ENCODE measurements at places on chromosomes 12 and 14.

DNA sequence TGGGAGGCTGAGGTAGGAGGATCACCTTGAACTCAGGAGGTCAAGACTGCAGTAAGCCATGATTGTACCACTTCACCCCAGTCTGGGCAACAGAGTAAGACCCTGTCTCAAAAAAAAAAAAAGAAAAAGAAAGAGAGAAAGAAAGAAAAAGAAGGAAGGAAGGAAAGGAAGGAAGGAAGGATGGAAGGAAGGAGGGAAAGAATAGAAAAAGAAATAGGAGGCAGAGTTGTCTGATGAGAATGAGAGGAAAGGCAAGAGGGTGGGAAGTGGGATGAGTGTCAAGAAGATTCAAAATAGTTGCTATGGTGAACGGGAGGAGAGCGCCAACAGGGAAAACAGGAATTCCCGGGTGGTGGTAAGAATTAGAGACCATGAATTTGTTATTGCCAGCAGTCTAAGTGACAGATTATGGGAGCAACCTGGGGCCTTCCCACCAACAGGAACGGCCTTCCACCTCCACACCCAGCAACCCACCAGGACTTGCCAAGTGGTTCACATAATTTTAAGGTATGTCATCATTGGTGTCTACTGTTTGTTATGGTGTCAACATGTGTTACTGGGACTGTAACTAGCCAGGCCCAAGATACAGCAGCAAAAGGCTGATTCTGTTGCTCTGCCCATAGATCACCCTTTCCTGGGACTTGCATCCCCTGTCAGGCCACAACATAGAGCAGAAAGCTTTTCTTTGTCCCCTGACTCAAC is 36.1 kb upstream of the C12orf76 start:
- no peak for DNase-seq

DNA sequence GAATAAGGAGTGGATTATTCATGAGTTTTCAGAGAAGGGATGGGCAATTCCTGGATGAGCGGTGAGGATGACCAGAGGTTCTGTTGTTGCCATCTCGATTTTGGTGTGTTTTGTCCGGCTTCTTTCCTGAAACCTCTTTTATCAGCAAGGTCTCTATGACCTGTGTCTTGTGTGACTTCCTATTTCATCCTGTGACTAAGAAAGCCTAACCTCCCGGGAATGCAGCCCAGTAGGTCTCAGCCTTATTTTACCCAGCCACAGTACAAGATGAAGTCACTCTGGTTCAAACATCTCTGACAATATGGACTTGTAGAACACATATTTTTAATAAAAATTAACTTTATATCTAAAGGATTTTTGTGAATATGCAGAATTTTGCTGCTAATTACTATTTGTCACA is 716.4 kb downstream of the FSCB start:
- DNase-seq, result no peak

DNA sequence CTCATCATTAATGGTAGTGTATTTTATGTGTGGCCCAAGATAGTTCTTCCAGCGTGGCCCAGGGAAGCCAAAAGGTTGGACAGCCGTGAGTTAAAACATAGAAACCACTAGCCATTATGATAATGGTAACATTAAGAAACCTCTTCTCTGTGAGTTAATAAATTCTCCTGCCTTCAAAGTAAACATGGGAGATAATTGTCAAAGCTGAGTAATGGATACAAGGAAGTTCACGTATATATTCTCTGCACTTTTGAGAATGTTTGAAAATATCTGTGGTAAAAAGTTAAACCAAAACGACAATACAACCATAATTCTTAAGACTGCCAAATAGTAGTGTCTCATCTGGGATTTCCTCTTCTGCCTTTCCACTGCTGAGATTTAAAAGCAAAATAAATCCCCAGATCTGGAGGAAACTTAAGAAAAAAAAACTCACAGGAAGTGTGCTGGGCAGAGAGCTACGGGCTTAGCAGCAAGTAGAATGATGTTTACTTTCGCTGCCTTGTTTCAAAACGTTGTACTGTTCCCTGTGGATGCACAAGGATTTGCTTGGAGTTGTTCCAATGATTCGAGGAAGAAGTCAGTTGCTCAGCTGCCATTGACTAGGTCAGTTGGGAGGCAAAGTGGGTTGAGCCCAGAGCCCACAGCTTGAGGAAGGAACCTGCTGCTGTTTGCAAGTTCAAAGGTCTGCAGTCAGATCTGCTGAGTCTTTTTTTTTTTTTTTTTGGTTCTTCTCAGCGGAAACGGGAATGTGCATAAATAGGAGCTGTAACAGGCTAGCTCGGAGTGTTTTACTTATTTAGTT is 1.7 kb downstream of the TPCN1 start:
- no peak for DNase-seq

DNA sequence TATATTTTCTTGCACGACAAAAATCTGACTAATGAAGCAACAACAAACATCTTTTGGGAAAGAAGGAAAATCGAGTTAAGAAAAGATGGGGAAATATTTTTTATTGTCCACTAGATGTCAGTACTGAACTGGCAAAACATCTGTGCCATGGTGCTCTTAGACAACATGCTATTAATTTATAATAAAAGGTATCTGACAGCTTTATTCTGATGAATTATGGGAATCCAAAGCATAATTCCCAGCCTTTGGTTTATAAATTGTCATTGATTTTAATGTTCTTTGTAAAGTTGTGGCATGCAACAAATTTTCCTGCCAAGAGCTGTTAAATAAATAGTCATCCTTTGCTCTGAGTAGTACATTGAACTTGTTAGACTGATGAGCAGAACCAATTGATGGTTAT is 231.2 kb downstream of the ETNK1 start:
- DNase-seq, result no peak

GRCh38 chr12:120168337-120168736 is 26.2 kb downstream of the GCN1 start:
- DNase-seq, result no peak

GRCh38 chr14:45015133-45015532 is 53.1 kb downstream of the TOGARAM1 start:
- DNase-seq, result no peak

DNA sequence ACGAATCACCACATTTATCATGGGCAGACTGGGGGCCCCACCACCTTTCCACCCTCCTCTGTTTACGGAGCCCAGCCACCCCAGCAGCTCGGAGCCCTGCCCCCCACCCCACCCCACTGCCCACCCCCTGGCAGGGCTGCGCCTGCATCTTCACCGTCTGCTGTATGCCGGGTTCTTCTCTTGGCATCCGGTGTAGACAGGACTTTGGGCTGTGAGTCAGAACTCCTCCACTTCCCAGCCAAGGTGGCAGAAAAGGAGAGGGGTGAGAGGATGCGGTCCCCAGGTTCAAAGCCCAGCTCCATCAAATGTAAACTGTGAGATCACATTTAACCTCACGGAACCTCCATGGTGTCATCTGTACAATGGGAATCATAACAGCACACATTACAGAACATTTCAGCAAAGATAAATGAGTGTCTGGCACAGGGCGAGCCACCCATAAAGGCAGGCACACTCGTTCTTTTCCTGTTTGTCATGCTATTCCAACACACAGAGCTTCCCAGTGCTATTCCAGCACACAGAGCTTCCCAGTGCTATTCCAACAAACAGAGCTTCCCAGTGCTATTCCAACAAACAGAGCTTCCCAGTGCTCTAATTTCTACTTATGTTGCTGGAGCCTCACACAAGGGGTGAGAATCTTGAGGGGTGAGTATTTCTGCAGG is 292.7 kb upstream of the RTL1 start:
- no peak for DNase-seq

DNA sequence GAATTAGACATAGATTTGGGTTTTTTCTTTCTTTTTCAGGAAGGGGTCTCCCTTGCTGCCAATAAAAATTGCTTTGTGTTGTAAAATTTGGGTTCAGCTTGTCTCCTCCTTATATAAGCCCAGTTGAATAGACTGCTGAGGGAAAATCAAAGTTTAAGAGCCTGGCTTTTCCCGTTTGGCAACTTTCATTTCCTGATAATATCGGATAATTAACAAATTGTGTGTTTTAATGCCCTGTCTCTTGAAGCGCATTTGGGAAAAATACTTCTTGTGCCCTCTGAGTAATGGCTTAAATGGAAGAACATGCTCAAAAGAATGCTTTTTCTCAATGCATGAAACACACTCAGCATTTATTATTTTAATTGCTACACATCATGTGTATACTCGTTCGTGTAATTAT is 198.0 kb upstream of the DCN start:
- DNase-seq, result no peak

DNA sequence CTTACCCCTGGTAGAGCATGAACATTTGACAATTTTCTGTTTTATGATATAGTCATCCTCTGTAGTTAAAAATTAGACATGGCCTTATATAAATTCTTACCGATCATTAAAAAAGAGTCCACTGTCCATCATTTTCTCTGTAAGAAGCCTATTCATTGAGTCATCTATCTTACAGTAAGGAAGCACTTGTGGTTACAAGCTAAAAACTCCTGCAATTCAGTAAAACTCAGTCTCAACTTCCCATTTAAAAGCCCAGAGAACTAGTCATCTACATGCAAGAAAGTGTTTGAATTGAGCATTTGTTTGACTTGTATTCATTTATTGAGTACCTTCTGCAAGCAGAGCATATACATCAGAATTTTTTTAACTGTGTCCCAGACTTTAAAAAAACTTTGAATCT is 63.3 kb downstream of the GTF2A1 start:
- DNase-seq, result no peak

DNA sequence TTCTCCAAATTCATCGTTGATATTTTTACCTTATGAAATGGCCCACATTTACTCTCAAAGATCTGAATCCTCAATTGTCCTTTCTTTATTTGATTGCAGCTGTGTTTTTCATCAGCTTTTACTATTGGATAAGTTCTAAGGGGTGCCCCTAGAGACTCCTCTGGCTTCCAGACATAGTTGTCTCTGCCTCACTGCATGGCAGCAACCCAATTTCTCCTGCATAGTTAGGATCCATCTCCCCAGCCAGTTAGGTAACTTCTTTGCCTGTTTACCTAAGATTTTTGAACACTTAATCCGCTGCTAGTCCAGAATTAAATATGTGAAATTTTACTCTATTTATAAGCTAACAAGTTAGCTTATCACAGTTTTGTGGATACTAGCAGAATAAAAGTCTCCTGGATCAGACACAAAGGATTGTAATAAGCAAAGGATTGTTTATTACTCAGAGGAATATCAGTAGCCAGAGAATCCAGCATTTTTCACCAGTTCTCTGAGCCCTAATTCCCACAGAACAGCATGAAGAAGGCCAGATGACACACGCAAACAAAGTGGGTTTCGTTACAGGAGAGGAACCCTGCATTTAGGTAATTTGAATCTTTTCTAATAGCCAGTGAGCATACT is 101.1 kb downstream of the BBS10 start:
- DNase-seq, result no peak

GRCh38 chr14:73524493-73524892 is 12.4 kb upstream of the ACOT1 start:
- no peak for DNase-seq

- DNase-seq, result no peak
Observed at GRCh38 chr12:19404242-19404880, 34.9 kb upstream of the AEBP2 start.

- no peak for DNase-seq
Observed at GRCh38 chr12:109999649-109999971, 380 bp downstream of the ANKRD13A start.

GRCh38 chr14:24851406-24851805 is 198.5 kb downstream of the STXBP6 start:
- no peak for DNase-seq

GRCh38 chr12:92244036-92244435 is 98.4 kb upstream of the BTG1 start:
- DNase-seq, result no peak

- DNase-seq, result no peak
Observed at GRCh38 chr14:104263675-104264358, 125.4 kb downstream of the KIF26A start.

DNA sequence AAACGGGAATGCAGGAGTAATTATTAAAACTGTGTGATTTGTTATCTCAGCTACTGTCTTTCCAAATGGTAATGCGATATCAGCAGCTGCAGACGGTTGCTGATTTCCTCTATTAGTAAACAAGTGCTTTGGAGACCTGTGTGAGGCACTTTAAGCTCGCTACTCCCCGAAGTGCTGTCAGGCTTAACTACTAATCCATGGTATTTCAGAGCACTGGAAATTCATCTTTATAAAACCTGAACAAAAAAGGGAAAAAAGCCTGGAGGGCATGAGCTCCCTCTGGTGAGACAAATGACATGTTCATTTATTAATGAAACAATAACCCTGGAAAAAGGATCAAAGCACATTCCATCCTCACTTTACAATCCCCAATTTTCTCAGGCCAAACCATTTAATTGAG is 143.6 kb upstream of the OTX2 start:
- DNase-seq, result no peak

GRCh38 chr12:2535583-2536204 is 259.1 kb upstream of the FKBP4 start:
- DNase-seq, result no peak

DNA sequence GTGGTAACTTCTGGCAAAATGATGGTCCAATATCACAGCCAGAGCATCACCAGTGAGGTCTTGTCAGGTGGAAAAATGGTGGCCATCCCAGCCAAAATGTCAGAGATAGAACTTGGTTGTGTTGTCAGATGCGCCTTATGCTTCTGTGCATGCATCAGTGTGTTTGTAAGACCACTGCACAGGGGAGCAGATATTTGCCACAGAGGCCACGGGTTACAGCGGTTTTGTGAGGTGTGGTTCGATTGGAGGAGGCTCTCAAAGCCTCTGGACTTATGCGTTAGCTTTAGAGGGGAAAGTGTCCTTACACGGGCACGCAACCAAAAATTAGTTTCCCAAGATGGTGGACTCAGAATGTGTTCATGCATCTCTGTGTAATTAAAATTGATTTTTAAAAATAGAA is 243.8 kb downstream of the ADGRD1 start:
- no peak for DNase-seq

DNA sequence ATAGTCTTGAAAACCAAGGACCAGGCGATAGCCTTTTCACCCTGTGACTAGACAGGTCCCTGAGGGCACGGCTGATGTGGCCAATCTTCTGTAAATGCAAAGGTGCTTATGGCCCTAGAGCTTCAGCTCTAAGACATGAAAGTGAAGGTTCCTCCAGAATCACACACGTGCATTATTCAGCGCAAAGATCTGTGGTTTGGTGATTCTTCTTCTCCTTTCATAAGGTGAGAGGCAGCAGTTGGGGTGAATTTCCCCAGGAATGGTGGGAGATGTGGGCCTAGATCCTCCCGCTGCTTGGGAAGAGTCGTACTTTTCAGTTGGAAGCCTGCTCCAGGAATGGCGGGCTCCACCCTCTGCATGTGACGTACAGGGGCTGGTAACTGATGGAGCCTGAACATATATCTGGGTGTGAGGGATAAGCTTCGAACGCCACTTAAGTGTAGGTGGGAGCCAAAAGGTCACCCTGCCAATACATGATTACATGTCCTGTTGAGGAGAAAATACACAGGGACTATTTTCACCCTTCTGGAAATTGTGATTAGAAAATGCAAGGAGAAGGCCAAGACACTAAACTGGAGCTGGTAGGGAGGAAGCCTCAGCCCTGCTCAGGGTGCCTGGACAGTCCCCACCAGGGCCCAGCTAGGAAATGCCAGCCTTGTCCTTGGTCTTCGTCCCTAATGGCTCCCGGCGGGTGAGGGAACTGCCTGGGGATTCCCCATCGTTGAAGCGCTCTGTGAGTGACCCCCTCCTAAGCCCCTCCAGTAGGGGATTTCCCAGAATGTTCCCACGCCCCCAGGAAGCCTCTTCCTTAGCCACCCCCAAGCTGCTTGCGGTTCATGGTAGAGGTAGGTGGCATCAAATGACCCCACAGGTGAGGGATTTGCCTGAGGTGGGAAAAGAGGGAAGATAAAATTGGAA is 17.6 kb downstream of the BATF start:
- DNase-seq, result no peak

- no peak for DNase-seq
Observed at GRCh38 chr12:58741226-58741625, 179.1 kb downstream of the LRIG3 start.

GRCh38 chr14:36222952-36223468 is 46.5 kb upstream of the PTCSC3 start:
- DNase-seq, result no peak

- no peak for DNase-seq
Observed at GRCh38 chr12:12880537-12880936, 10.8 kb upstream of the GPRC5A start.

All from KG1 (cell line).